ENCODE measurements at places on chromosomes 2 and 18. TPM values are rescaled to one million over a fixed set of nuclear protein-coding genes. Genes with fewer than 3 reads are reported as not detected.

GRCh38 chr2:73172963-73173362 is 29.4 kb upstream of the NOTO start:
- no peak overlapping the region for H3K27ac ChIP-seq
- H3K27me3 ChIP-seq = no peaks in the 10 kb centered on the region
- no peaks in the 10 kb centered on the region for H3K4me1 ChIP-seq
- no peak for DNase-seq
- H3K36me3 ChIP-seq = no peaks in the 10 kb centered on the region

DNA sequence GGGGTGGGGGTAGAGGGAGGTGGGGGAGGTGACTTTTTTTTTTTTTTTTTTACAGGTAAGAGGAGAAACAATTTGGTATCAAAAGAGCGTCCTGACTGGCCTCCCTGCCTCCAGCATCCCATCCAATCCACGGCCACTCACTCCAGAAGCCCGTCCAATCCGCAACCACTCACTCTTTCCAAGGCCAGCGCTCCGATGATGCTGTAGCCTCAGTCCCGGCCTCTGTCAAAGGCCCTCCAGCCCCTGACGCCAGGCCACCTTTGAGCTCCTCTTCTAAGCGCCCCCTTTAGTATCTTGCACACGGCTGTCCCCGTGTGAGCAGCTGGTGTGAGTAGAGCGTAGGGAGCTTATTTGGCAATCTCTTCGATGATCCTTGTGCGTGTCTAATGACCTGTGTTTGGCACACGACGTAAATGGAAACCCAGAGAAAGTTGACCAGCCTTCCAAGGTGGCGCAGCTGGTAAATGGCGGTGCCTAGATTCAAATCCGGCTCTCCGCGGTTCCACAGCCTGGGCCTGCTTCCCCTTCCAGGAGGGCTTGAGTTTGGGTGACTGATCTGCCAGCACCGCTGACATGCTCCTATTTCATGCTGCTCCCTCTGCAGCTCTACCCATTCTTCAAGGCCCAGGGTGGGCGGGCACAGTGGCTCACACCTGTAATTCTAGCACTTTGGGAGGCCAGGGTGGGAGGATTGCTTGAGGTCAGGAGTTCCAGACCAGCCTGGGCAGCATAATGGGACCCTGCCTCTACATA is 23.8 kb upstream of the PXDN start:
- DNase-seq = no peak
- H3K27ac ChIP-seq = no peak overlapping the region
- no peaks in the 10 kb centered on the region for H3K27me3 ChIP-seq
- H3K4me1 ChIP-seq = no peaks in the 10 kb centered on the region
- H3K36me3 ChIP-seq = no peaks in the 10 kb centered on the region

DNA sequence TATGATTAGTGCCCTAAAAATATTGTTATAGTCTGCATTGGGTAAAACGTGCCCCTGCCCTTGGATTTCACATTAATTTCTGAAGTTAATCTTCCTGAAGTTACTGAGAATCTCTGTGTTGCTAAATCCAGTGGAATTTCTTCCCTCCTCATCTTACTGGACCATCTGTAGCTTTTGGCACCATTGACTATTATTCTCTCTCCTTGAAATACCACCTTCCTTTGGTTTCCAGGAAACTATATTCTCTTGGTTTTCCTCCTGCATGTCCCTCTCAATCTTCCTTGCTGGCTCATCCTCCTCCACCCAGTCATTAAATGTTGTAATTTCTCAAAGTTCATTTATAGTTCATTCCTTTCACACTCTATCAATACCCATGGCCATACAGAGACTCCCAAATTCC is 110.6 kb upstream of the SLC35G4 start:
- no peaks in the 10 kb centered on the region for H3K27me3 ChIP-seq
- no peaks in the 10 kb centered on the region for H3K36me3 ChIP-seq
- no peak overlapping the region for H3K27ac ChIP-seq
- no peaks in the 10 kb centered on the region for H3K4me1 ChIP-seq
- H3K4me3 ChIP-seq = no peak overlapping the region

Gene PROKR1
- 0.27 TPM for total RNA-seq

- peak overlapping the region; percentile 16 for H3K27ac ChIP-seq
- no peaks in the 10 kb centered on the region for H3K36me3 ChIP-seq
- H3K27me3 ChIP-seq = no peaks in the 10 kb centered on the region
- DNase-seq = peak; percentile 80
Measured at GRCh38 chr2:109324861-109325260, 195.9 kb downstream of the SH3RF3 start.

DNA sequence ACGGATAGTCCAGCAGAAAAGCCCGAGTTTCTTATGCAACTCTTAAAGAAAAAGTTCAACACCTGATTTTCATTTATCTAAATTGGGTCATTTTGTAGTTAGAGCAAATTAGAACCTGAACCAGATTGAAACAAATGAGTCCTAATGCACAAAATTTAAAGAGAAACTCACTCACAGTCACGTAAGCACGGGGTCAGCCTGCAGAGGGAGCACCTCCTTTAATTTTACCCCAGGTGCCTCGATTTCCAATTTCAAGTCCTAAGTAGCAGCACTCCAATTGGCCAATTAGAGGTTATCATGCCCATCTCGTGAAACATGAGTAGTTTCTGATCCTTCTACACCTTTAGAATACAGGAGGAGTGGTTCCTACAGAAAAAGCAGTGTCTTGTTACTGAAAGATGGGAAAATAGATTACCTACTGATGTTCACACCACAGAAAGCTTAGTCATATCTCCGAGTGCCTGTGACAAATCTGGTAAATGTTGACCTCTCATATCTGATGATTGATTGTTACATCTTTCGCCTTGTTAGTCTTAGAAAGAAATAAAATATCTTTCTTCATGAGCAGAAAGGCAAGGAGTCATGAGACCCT is 1929.8 kb upstream of the LRRTM1 start:
- no peaks in the 10 kb centered on the region for H3K36me3 ChIP-seq
- no peaks in the 10 kb centered on the region for H3K27me3 ChIP-seq
- DNase-seq = no peak
- no peak overlapping the region for H3K4me3 ChIP-seq
- no peak overlapping the region for H3K27ac ChIP-seq

Gene NT5C1B
- not detected for total RNA-seq

DNA sequence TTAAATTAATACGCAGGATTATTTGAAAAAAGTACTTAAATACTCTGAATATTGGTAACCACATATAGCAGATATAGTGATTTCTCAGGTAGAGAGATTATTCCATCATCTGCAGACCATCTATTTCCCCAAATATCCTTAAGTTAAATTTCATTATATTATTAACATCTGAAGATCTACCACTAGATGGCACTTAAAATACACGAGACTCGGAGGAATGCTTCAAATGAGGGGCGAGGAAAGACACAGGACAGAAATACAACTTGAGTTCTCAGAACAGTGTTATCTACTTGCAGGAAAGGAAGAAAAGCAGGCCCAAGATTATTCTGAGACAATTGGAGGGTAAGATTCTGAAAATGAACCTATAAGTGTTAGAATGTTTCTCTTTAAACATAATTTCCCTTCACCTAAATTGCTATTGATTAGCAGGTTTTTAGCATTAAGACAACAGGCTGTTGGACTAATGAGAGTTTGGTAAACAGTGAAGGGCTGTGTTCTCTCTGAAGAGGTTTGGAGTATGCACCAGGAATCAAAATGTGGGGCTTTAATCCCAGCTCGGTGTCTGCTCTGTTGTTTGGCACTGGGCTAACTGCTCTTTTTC is 76.9 kb upstream of the GCFC2 start:
- no peaks in the 10 kb centered on the region for H3K36me3 ChIP-seq
- H3K27me3 ChIP-seq = no peaks in the 10 kb centered on the region
- H3K4me1 ChIP-seq = no peaks in the 10 kb centered on the region
- H3K4me3 ChIP-seq = no peak overlapping the region

DNA sequence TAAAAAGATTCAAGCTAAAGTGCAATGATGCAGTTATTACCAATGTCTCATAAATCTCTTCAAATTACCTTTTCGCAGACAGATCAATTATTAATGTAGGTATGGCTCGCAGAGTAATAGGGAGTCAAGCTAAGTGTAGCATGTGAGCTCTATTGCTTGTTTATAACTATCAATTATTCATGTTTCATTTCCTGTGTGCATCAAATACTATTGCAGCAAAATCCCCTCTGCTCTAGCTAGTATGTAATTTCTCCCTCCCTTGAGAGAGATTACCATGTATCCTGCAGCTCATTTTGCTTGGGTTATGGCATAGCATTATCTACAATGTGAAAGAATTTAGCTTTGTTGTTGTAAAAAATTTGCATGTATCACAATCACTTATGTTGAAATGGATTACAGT is 65.6 kb upstream of the SCN1A start:
- no peaks in the 10 kb centered on the region for H3K4me1 ChIP-seq
- no peaks in the 10 kb centered on the region for H3K27me3 ChIP-seq
- no peak overlapping the region for H3K27ac ChIP-seq
- DNase-seq = no peak
- H3K36me3 ChIP-seq = no peaks in the 10 kb centered on the region

GRCh38 chr2:45728458-45728942 is 77.0 kb downstream of the PRKCE start:
- H3K36me3 ChIP-seq = no peaks in the 10 kb centered on the region
- H3K4me3 ChIP-seq = no peak overlapping the region
- no peak overlapping the region for H3K27ac ChIP-seq

GRCh38 chr18:13216092-13216582 is 2.4 kb upstream of the LDLRAD4 start:
- no peak overlapping the region for H3K27ac ChIP-seq
- peaks cover 4% of the 10 kb centered on the region for H3K4me1 ChIP-seq
- no peaks in the 10 kb centered on the region for H3K36me3 ChIP-seq

DNA sequence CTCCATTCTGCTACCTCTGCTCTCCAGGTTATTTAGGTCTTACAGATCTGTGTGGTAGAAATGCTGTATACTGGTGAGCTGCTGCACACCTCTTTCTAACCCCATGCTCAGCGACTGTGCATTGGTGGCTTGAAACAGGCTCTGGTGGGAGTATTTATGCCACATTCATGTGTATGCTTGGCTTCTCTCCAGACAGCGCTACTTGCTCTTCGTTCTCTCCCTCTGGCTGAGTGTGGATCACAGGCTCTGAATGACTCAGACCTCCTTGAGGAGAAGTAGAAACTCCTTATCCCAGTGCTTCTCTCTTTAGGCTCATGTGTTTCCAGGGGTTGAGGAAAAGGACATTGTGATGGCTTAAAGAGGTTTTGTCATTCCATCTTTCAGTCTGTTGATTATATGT is 54.9 kb downstream of the FHOD3 start:
- no peak for DNase-seq
- H3K4me1 ChIP-seq = no peaks in the 10 kb centered on the region
- H3K27ac ChIP-seq = no peak overlapping the region
- H3K4me3 ChIP-seq = no peak overlapping the region

GRCh38 chr18:32258558-32259204 is 68.8 kb downstream of the MEP1B start:
- no peaks in the 10 kb centered on the region for H3K4me1 ChIP-seq
- no peaks in the 10 kb centered on the region for H3K27me3 ChIP-seq
- no peaks in the 10 kb centered on the region for H3K36me3 ChIP-seq
- no peak for DNase-seq

DNA sequence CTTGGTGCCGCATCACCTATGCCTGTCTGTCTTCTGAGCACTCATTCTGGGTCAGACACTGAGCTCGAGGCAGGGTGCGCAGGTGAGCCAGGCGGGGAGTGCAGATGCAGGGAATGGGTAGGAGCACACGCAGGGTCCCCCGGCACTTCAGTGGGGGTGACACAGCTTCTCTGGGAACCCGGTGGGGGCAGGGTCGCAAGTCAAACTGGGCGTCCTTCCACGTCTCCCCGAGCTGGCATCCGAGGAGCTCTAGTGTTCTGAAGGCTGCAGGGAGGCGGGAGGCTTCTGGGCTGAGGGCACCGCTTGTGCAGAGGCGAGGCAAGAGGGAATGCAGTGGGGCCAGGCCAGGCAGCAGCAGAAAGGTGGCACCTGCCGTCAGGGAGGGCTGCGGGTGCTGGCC is 86.0 kb downstream of the DGKD start:
- no peaks in the 10 kb centered on the region for H3K36me3 ChIP-seq
- H3K4me3 ChIP-seq = no peak overlapping the region
- H3K4me1 ChIP-seq = no peaks in the 10 kb centered on the region
- H3K27me3 ChIP-seq = no peaks in the 10 kb centered on the region

DNA sequence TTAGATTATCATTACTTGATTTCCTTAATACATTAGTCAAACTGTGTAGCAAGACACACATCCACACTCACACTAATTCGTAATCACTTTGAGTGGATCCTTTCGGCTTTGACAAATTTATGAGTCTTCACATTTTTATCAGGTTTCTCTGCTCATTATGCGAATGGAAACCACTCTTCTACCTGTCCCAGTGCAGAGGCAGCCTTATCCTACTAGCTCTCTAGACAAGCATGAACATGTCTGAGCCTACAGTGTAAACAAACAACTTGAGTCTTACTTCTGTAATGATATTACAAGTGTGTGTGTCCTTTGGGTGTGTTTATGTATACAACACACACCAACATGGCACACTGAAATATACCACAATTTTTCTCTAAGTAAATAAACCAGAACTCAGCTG is 361.9 kb upstream of the CHST9 start:
- H3K4me3 ChIP-seq = no peak overlapping the region
- no peaks in the 10 kb centered on the region for H3K36me3 ChIP-seq
- H3K27me3 ChIP-seq = no peaks in the 10 kb centered on the region
- DNase-seq = no peak
- H3K27ac ChIP-seq = no peak overlapping the region
